ENCODE measurements at places on chromosomes 12 and 14.
A peak's percentile ranks its signal among the peaks of the same experiment; 100 is the strongest.

DNA sequence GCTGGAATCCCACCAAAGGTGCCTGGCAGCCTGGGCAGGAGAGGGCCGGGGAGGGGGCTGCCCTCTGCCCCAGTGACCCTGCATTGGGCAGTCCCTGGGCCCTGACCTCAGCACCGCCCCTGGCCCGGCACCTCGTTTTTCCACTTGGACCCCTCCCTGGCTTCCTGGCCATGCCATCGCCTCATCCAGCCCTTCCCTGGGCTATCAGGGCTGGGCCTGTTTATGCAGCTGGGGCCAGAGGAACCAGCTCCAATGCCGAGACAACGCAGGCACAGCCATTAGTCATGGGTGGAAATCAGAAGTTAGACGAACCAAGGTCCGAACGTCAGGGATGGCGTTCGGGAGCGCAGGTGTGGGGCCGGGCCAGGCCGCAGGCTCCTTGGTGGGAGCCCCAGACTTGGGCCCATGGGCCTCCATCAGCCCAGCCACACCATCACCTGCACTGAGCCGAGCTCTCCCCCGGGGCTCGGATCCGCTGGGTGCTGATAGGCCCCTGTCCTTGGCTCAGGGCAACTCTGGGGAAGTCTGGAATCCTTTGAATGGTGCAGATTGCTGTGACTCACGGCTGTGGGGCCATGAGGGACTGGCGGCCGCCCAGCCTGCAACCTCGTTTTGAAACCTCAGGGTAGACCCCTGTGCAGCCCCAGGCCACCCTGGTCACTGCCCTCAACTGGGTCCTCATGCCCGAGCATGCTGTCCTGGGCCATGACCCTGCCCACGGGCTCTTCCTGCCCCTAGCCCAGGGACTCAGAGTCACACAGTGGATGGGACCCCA is 169.4 kb downstream of the KIF26A start:
- DNase-seq, result no peak

- DNase-seq, result no peak
Measured at GRCh38 chr14:57816568-57817284, 49.2 kb downstream of the SLC35F4 start.

GRCh38 chr12:109618082-109618481 is 44.5 kb downstream of the MVK start:
- no peak for DNase-seq

- no peak for DNase-seq
Measured at GRCh38 chr12:74408601-74409166, 129.0 kb upstream of the ATXN7L3B start.

DNA sequence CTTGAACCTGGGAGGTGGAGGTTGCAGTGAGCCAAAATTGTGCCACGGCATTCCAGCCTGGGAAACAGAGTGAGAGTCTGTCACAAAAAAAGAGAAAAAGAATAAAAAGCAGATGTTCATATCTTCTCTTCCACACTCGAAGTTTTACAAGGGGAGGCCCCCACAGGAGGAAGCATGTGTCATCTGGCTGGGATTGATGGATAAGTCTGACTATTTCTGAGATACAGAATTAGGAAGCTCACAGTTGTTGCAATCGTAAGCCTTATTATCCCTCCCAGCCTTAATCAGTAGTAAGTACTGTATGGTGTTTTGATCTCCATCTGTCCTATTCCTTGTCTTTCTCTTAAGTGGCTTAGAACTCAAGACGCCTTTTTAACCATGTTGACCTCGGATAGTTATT is 31.9 kb upstream of the RASSF8 start:
- no peak for DNase-seq

- no peak for DNase-seq
Measured at GRCh38 chr12:104213952-104214351, 1.6 kb upstream of the TXNRD1 start.

DNA sequence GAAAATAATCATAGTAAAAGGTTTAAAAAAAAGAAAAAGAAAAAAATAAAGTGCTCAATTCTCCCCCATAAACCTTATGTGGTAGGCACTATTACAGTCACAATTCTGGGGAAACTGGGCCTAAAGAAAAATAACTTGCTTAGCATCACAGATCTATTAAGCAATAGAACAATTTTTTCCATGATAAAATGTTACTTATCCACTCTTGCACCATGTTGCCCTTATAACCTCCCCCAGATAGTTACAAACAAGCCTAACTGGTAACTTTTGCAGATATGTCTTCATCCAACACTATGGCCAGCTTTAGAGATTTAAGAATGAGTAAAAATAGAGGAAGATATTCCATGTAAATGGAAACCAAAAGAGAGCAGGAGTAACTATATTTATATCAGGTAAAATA is 164.8 kb downstream of the DUSP6 start:
- DNase-seq, result no peak

DNA sequence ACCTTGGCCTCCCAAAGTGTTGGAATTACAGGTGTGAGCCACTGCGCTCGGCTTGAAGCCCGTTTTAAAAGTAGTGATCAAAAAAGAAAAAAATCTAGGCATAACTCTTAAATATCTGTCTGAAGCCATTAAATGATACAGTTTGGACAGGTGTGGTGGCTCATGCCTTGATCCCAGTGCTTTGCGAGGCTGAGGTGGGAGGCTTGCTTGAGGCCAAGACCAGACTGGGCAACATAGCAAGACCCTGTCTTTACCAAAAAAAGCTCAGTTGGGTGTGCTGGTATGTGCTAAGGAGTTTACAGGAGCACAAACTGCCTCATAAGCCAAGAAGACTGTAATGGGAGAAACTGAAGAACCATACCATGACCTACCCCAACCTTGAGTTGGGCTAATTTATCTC is 26.0 kb downstream of the SYNE2 start:
- DNase-seq, result no peak

DNA sequence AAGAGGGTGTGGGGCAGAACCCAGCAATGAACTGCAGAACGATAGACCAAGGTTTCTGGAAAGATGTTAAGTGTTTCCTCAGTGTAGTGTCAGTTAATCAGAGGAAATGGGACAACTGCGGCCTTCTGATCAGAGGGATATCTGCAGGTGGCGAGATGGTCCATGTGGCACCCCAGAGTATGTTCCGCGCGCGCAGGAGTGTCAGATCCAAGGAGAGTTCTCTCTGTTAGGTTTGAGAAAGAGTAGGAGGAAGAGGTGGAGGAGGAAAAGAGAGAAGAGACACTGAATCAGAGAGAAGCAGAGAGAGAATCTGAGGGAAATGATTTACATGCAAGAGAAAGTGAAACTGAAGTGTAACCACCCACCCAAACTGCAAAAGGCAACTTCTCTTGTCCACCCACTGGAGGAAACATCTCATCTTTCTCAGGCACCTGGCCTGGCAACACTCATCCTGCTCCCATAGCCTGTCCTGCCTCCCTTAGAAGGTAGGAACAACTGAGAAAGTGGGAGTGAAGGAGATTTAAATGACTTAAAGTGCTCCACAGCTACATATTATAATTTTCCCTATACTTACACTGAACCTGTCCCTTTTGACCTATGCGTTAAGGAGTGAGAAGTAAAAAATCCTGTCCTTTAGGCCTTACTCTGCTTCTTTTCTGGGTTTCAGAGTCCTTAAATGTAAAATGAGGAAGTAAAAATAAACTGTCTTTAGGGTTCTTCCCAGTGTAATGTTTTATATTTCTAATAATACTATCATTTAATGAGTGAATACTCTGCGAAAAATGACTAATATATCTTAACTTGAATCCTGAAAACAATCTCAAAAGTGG is 6.8 kb upstream of the TESPA1 start:
- DNase-seq, result peak; percentile 59

GRCh38 chr12:90870971-90871725 is 83.8 kb downstream of the CCER1 start:
- no peak for DNase-seq

All from CD4-positive, alpha-beta T cell treated with Interleukin-12 subunit alpha and Interleukin-12 subunit beta, for 1 hour (primary cell).